ENCODE measurements at places on chromosomes 6 and 20.

DNA sequence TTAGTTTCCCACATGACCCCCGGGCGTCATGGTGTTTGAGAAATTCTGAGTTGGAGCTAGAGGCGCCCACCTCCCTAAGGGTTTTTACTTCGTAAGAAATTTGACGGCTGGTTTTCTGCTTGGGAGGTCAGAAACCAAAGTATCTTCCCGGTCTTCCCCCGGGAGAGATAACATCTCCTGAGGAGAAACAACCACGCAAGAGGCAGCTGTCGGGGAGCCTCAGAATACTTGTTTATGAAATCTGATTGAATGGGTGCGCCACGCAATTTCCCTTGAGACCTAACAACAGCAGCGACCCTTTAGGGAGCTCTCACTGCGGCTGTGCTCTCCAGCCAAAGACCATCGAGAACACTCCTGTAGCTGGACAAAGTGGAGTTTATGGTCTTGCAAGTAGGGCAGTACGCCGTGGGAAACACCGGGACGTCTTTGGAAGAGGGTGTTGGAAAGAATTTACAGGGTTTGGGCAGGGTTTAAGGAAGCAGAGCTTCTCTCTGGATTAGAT lies 608 bp upstream of the EIF2S2 start:
- peak; percentile 33 for DNase-seq

- DNase-seq, result no peak
Measured at GRCh38 chr6:114040871-114041270, 69.9 kb upstream of the HDAC2 start.

DNA sequence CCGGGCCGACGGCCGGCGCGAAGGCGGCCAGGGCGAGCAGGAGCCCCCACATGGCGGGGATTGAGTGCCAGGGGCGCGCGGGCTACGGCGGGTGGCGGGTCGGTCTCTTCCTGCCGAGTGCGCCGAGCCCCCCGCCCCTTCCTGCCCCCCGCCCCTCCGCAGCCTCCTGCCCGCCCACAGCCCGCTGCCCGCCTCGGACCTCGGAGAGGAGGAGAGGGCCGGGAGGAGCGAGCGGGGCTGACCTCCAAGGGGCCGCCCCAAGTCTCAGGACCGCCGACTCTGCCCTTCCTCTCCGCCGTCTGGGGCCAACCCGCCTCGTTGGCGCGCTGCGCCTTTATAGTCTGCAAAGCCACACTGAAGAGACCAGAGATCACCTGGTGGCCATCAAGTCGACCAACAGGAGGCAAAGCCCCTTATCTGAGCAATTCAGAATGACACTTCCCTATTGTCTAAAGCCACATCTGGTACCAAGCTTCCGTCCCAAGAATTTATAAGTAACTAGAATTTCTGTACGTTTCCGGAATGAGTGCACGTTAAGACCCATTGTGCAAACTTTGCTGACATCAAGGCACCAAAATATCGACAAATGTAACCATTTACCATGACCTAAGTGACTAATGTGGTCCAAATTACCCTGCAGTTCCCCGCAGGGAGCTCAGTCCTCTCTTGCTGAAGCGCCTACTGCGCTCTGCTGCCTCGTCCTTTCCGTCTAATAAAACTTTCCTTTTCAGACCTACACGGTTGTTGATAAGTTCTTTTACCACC lies at the start of gene CPXM1:
Gene CPXM1 (minus strand): TSS at position 107 of the 765 bp plus-strand sequence. CDS start 55 bp downstream, at position 52.
- DNase-seq, result peak; percentile 55

DNA sequence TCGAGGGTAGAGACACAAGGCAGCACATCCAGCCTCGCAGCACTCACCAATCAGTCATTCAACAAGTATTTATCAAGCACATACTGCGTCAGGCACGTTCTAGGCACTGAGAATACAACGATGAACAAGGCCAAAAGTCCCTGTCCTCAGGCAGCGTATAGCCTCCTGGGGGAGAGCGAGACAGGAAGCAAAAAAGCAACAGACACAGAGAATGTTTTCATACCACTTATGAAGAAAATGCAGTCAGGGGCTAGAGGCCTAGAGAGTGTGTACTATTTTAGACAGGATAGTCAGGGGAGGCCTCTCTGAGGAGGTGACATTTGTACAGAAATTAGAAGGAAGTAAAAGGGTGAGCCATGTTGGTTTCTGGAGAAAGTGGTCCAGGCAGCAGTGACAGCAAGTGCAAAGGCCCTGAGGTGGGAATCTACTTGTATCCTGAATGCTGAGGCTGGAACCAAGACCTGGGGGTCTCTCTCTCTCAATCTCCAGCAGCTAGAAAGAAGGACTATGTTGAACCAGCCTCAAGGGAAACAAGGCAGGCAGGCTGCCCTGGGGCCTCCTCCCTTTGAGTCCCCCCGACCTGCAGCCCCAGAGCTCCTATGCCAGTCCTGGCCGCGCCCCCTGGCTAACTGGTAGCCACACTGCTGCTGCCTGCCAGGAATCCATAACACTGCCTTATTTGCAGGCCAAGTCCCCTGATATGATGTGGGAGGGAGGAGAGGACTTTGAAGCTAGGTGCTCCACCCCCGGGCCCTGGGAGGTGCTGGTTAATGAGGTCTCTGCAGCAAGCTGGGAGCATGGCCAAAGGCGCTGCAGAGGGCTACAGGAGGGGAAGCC lies 151.2 kb downstream of the GRM4 start:
- DNase-seq, result no peak

DNA sequence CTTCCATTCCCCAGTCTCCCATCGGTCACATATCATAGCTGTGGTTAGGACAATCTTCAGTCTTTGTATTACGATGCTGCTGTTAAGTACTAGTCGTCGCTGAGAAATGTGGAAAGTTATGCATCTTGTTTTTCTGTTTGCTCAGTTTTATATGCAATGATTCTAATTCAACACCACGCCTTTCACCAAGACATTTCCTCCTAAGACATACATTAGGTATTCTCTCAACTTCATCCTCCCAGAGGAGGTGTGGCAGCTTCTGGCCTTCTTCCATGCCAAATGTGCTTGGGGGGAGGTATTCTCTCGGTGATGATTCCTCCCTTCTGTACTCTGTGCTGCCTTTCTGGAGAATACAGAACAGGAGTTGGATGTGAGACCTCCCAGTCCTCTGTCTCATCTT lies 66.1 kb downstream of the B4GALT5 start:
- DNase-seq, result peak; percentile 33

DNA sequence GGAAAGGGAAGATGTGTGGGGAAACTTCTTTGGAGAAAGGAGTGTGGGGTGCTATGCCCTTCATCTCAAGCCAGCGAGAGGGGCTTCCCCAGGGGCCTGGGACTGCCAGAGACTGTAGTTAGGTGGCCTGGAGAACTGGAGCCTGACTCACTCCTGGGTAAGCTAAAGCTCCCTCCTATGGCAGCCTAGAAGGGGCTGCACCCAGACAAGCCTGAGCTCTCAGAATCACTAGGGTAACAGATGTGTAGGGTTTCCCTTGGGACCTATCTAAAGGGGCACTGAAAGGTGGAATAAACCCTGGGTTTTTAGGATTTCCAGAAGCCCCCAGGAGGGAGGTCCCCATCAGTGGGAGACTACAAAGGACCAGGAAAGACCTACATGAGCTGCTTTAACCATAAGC lies 1.6 kb upstream of the ARMC2 start:
- no peak for DNase-seq

DNA sequence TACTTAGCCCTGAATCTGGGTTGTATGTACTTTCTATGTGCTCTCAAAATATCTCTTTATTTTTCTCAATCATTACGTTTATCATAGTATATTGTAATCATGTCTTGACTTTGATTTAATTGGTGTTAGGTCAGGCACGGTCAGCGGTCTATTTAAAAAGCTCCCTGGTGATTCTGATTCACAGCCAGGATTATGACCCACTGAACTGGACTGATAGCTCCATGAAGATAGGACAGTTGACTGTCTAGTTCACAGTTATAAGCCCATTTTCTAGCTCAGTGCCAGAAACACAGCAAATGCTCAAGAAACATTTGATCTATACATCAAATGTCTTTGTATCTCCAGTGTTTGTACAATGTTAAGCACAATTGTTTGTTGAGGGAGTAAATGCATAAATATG lies 111.5 kb upstream of the CCN2 start:
- DNase-seq, result no peak

DNA sequence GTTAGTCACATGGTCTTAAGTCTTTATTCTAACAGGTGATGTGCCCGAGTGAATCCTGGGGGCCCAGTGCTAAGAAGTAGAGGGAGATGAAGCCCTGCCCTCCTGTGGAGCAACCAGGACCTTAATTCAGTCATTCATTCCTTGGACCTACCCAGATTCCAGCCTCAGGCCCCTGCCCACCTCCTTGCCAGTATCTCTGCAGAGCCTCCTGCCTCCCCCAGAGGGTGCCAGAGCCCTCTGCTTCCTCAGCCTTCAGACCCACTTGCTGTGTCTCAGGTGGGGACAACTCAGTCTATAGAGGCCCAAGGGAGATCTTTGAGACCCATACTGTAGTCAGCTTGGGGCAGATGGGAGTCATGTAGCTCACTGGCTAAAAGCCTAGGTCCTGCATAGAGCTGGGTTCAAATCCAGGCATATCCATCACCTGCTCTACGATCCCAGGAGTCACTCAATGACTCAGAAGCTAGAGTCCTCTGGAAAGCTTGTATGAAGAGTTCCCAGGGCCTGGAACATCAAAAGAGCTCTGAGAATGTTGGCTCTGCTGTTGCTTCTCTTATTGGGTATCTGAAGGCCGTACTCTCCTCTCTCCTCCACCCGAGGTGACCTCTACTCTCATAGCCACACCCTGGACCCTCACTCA lies 3.9 kb upstream of the SIGLEC1 start:
- DNase-seq, result peak; percentile 65

- DNase-seq, result peak; percentile 38
Measured at GRCh38 chr6:35370785-35371493, 28.6 kb downstream of the PPARD start.

DNA sequence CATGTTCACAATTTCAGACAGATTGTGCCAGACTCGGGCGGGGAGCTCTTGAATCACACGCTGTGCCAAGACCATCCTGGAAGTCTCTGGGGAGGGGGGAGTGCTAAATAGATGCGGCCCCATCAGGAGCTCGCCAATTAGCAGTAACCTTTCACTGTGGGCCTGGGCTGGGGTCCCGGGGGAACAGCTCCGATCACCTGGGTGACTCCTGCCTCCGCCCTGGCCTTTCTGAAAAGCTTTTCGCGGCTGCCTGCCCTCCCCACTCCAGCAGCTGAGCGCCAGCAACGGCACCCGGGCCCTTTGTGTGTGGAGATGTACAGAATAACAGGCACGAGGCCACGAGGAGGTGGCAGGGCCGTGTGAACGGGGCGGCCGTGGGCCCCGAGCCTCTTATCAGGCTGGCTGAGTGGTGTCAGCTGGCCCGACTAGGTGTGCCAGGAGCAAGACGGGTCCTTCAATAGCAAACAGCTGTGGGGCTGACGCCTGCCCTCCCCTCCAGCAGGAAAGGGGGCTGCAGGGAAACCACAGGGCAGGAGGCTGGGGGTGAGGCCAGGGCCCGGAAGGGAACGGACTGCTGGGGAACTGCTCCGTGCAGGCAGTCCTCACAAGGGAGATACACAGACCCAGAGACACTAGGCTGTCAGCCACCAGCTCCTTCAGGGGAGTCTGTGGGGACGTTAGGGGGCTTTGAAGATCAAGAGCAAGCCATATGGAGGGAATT lies 56.8 kb downstream of the NOL4L start:
- DNase-seq, result peak; percentile 48

- no peak for DNase-seq
Measured at GRCh38 chr6:63941747-63942470, 306.3 kb downstream of the PHF3 start.

DNA sequence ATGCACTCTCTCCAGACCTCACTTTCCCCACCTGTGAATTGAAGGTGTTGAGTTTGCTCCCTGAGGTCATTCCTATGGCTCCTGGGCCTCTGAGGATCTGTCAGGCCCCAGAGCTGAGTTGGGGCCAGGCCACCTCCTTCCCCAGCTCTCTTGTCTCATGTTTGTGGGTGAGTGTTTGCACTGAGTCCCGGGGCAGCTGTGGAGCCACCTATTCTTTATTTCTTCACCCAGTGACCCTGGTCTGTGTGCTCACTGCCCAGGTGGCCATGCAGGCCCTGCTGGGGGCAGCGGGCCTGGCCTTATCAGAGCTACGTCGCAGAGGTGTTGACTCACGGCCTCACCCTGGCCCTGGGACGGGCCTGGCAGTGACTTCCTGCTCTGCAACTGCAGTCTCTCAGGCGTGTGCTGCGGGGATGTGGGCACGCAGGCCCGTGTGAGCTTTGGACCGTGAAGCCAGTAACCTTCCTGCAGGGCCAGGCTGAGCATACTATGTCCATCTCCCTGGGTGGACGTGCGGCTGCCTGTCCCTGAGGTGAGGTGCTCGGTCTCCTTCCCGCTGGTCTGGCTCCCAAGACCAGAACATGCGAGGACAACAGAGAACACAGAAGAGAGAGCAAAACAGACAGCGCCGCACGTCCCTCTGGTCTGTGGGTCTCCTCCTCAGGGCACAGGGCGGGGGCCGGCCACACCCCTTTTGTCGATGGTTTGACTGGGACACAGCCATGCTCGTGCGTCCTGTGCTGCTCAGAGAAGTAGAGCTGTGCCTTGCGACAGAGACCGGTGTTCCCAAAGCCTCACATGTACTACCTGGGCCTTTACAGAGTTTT lies 12.1 kb downstream of the TMEM181 start:
- no peak for DNase-seq

DNA sequence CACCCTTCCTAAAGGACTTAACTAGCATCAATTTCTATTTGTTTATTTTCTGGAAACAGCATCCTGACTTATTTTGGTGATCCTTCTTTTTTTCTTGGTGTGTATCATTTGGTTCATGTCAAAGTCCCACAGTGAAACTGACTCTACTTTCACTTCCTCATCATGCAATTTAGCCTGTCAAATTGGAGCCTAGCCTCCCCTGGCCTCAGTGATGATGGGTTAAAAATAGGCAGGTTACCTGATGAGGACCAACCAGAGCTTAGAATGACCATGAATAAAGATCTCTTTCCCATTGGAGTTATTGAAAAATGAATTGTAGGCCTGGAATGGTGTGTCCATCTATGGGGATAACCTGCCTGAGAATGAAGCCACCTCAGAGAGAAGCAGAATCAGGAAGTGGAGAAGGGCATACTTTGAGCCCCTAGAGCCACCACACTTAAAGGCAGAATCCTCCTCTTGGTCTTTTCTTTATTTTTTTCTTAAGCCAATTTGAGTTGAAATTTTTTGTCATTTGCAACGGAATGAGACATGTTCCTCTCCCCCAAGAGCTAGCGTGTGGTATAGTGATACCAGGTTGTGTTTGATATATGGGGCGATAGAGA lies 105.6 kb downstream of the BTBD3 start:
- no peak for DNase-seq

DNA sequence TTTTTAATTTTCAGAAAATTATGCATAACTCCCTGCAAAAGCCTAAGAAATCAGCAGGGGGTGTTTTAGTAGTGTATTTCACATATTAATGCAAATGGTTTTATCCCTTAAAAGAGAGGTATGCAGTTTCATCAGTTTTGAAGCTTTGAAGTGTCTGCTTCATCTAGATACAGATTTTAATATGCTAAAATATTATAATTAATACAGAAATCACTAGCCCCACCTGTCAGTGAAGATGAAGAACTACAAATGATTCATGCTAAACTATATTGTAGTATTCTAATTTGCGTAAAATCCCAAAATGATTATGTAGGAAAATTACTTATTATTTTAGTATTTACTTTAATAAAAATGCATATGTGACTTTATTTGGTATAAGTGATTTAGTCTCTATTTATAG lies 2.9 kb upstream of the TFB1M start:
- DNase-seq, result no peak

- DNase-seq, result peak; percentile 18
Measured at GRCh38 chr20:38685853-38686473, 38.3 kb upstream of the SLC32A1 start.

GRCh38 chr6:169783401-169783800 lies 32.0 kb downstream of the ERMARD start:
- no peak for DNase-seq

Data from muscle of back (tissue), 13 donors.